CD8-positive, alpha-beta memory T cell (primary cell): ENCODE measurements at places on chromosomes 7 and 10. TPM values are rescaled to one million over a fixed set of nuclear protein-coding genes. Genes with fewer than 3 reads are reported as not detected.

DNA sequence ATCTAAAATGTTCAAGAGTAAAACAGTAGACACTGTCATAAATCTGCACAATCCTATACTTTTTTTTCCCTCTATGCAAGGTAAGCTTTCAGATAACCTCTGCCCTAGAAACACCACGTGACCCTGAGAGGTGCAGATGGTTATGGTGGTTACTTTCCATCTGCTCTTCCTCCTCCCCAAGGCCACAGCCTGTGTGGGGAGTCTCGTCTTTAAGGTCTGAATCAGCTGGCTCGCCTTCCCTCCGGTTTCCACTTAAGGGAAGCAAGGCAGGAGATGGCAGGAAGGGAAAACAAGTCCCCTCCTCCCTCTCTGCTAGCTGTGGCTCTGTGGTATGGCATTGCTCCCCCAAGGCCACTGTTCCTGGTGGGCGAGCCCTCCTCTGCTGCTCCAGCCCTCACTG is 181.8 kb downstream of the GLI3 start:
- no peaks in the 10 kb centered on the region for H3K27me3 ChIP-seq
- no peak overlapping the region for H3K27ac ChIP-seq
- no peaks in the 10 kb centered on the region for H3K4me1 ChIP-seq
- H3K4me3 ChIP-seq, result no peak overlapping the region

DNA sequence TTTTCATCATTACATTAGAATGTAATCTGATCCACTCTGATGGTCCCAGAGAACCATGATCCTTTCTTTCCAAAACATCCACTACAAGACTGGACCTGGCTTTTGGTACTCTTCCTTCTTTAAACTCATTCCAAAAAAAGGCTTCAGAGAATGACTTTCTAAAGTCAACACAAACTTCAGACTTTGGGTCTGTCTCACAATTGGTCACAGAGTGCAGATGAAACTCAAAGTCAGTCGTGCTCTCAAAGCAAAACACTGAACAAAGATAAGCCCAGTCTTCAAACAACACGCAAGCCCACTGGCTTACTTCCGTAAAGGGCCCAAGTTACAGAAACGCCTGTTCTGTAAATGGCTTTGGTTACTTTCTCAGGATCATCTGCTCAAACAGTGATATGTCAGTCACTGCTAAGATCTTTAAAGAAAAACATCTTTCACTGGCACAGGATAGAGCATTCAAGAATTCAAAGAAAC is 250.9 kb upstream of the MKLN1 start:
- no peaks in the 10 kb centered on the region for H3K27me3 ChIP-seq
- DNase-seq, result no peak
- peaks cover 71% of the 10 kb centered on the region for H3K4me1 ChIP-seq
- H3K4me3 ChIP-seq, result no peak overlapping the region
- H3K27ac ChIP-seq, result no peak overlapping the region
- no peaks in the 10 kb centered on the region for H3K36me3 ChIP-seq

DNA sequence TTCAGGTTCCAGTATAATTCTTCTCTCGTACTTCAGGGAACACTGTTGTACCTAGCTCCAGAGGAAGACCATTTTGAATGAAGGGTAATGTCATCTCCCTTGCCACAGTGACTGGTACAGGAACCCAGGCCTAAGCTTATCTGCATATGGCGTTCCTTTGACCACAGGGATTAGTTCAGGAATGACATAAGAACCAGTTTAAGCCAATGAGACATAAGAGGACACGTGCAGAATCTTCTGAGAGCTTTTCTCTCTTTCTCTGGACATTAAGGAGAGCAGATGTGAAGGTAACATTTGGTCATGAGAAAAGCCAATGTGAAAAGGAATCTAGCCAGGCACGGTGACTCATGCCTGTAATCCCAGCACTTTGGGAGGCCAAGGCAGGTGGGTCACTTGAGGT is 21.8 kb upstream of the HIBADH start:
- H3K27ac ChIP-seq, result no peak overlapping the region
- H3K4me3 ChIP-seq, result no peak overlapping the region
- no peak for DNase-seq
- H3K36me3 ChIP-seq, result no peaks in the 10 kb centered on the region
- no peaks in the 10 kb centered on the region for H3K27me3 ChIP-seq
- H3K4me1 ChIP-seq, result no peaks in the 10 kb centered on the region

- H3K36me3 ChIP-seq, result no peaks in the 10 kb centered on the region
- H3K4me3 ChIP-seq, result no peak overlapping the region
- no peak overlapping the region for H3K27ac ChIP-seq
- H3K4me1 ChIP-seq, result no peaks in the 10 kb centered on the region
- DNase-seq, result no peak
These were observed 255.6 kb downstream of the OTUD1 start for GRCh38 chr10:23694446-23694920.

DNA sequence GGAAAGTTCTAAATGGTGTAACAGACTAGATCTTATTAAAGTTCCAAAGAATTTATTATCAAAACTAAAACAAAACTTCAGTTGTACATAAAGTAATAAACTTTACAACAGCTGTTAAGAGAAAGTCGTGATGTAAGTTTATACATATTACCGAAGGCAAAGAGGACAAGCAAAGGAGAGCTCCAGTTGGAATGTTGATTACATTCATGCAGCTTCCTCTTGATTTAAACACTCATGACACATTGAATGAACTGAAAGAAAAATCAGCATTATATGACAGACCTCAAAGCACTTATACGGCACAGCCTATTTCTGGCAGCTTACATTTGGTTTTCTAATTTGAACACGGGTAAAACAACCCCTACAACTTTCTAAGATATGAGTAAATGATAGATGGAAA is 13.6 kb downstream of the SRI start:
- H3K27me3 ChIP-seq, result no peaks in the 10 kb centered on the region
- peaks cover 23% of the 10 kb centered on the region for H3K36me3 ChIP-seq
- DNase-seq, result no peak
- no peak overlapping the region for H3K4me3 ChIP-seq
- H3K4me1 ChIP-seq, result no peaks in the 10 kb centered on the region

The ELFN1 gene
- total RNA-seq, result 0.22 TPM
